ENCODE measurements at places on chromosomes 2 and 18.

DNA sequence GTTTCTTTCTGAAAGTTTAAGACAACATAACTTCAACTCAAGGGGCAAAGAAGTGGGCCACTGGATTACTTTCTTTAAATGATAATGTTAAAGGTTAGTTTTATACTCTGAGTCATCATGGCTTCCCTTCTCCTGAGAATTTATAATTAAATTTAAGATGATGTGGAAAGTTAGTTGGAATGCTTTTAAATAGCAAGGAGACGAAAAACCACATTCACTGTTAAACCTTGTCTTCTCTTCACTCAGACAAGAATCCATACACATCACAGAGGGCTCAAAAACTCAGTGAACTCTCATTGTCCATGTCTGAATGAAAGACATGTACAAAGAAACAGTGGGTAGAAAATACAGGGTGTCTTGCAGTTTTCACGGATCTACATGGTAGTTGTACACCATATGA lies 65.6 kb downstream of the COL5A2 start:
- DNase-seq: no peak

DNA sequence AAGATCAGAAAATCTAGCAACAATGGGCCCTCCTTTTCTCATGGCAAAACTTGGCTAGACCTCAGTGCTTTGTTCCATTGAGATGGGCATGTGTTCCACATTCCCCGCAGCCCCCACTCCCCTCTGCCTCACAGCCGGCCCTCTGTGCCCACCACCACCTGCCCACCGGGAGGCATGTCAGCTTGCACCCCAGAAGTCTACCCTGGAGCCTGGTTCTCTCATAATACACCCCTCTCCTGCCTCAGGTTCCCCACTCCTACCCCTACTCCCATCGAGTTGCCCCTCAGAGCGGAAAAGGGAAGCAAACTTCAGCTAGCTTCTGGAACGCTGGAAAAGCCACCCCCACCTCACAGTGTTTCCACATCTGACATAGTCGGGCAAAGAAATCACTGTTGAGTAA lies 219.0 kb downstream of the ANAPC1 start:
- no peak for DNase-seq

DNA sequence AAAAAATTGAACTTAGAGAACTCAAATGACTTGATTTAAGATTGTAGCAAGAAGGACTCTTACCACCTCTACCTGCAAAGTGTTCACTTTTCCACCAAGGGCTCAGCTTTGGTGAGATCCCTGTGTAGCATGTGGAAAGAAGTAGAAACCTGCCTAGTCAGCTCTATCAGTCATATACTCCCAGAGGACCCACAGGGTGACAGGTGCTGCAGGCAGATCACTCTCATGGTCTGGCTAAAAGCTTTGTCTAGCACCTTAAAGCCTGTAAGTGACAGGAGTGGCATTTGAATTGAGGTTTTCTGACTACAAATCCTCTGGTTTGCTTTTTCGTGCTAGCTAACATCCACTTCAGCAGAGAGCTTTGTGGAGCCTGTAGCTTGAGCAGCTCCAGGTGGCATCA lies 18.7 kb upstream of the NEMP2 start:
- no peak for DNase-seq

DNA sequence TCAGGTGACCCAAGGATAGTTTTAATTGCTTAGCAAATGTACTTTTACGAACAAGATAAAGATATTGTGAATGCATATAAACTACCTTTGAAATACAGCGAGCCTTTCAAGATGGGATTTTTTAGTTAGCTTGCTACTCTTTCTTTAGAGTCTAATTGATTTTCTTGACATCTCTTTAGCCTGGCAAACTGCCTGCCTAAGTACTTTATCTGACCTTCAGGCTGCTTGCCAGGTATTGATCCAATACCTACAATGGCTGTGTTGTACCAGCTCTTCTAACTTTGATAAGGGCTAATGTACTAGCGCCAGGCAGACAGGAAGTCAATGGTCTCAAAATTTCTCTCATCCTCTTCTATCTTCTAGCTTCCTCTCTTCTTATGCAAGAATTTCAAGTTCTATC lies 414.4 kb upstream of the ACVR2A start:
- DNase-seq: no peak

DNA sequence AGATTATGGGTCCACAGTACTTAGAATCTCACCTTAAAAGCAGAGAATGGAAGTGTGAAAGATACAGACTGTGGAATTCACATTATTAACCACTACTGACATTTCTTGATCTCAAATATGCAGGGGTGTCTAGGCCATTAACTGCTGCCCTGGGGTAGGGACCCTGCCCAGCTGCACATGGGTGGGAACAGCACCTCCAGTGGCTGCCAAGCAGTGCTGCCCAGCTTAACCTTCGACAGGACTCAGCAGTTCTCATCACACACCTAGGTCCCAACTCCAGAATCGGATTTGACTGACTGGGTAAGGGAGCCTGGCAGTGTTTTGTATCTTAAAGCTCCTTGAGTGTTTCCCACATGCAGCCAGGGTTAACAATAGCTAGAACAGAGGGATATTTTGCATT lies 14.9 kb downstream of the ERFE start:
- DNase-seq: no peak

GRCh38 chr2:19358242-19359020 lies at the start of gene OSR1:
Gene OSR1 (minus strand): TSS chr2:19358623. CDS start chr2:19353805, 4,818 bp downstream.
- no peak for DNase-seq

- DNase-seq: no peak
Observed at GRCh38 chr2:108240966-108241365, 1.2 kb downstream of the SULT1C3 start.

DNA sequence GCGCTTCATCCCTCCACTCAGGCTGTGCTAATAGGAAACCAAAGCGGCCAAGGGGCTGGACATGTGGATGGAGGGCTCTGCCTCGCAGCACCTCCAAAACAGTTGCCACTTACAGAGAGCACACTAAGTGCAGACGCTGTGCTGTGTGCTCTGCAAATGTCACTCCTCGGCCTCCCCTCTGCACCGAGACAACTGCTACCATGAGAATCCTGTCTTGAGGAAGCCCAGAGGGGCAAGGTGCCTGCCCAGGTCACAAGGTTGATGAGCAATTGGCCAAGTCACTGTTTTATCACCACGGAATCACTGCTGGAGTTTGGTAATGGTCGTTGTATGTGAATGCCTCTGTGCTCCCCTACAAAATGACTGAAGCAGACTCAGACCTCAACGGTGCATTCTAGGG lies 132.2 kb downstream of the SEPTIN10 start:
- DNase-seq: no peak

- no peak for DNase-seq
Observed at GRCh38 chr18:65937180-65937579, 186.4 kb downstream of the CDH7 start.

GRCh38 chr2:238077292-238077691 lies 16.5 kb downstream of the SCLY start:
- DNase-seq: no peak

- DNase-seq: no peak
Observed at GRCh38 chr2:28063492-28063962, 173.0 kb downstream of the BABAM2 start.

DNA sequence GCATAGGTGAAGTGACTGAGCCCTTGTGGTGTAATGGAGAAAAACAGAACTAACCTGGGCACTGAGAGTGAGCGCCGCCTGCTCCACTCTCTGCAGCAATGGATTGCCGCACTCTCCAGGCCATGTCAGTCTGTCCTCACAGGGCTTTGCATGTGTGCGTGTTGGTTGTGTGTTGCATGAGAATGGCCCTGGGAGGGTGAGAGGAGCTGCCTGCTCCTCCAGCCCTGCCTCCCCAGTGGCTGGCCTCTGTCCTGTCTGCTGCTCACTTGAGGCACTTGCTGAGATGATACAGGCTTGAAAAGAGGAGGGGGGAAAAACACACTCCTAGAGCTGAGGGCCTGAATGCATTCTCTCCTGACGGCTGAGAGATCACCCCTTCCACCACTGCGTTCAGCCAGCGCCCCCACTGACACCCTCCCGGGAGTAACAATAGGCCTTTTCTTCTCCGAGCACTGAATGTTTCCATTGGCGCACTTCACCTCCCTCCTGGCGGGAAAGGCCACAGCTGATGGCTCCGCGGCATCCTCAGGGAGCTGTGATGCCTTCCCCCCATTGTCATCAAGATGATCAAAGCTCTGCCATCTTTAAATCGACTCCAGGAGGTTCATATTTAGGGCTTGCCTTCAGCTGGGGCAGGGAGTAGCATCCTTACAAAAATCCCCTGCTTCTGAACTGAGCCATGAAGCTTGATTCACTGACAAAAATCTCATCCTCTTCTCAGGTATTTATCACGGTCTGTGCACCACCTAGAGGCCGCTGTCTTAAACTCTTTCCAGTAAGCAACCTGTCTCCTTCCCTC lies 49.9 kb upstream of the DAPL1 start:
- DNase-seq: no peak

DNA sequence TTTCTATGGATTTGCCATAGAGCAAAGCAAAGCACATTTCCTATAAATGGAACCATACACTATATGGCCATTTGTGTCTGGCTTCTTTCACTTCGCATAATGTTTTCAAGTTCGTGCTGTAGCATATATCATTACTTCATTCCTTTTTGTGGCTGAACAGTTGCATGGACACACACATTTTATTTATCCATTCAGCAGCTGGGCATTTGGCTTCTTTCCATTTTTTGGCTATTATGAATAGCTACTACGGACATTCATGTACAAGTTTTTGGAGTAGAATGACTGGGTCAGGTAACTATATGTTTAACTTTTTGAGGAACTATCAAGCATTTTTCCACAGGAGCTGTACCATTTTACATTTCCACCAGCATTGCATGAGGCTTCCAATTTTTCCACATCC lies 10.7 kb upstream of the SELENOI start:
- DNase-seq: no peak

DNA sequence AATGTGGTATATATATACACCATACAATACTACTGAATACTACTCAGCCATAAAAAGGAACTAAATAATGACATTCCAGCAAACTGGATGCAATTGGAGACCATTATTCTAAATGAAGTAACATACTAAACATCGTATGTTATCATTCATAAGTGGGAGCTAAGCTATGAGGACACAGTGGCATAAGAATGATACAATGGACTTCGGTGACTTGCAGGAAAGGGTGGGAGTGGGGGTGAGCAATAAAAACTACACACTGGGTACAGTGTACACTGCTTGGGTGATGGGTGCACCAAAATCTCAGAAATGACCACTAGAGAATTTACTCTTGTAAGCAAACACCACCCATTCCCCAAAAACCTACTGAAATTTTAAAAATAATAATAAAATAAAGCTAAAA lies 87.9 kb downstream of the RAB31 start:
- no peak for DNase-seq

DNA sequence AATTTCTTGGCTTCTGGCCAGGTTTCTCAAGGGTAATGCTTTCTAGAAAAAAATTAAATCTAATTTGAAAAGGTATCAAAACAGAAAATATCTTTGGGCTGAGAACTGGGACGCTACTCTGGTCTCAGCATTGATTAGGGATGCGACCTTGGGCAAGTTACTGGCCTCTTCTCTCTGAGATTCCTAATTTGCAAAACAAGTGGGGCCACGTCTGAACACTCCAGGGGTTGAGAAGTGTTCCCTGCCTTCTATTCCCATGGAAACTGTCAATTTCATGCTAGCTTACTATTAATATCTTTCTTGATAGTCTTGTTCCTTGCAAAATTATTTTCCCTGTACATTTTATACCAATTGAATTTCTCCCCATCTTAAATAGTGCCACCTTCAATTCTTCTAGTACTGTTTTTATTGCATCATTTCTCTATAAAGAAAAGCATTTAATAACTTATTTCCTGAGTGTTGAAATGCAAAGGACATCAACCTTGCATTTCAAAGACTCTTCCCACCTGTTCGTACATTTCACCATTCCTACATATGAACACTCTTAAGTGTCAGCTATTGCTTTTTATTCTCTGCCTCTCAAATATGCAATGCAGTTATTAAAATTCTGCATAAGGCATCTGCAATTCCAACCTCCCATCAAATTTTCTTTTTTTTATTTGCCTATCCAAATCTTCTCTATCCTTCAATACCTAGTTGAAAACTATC lies 118.3 kb upstream of the DSEL start:
- no peak for DNase-seq

DNA sequence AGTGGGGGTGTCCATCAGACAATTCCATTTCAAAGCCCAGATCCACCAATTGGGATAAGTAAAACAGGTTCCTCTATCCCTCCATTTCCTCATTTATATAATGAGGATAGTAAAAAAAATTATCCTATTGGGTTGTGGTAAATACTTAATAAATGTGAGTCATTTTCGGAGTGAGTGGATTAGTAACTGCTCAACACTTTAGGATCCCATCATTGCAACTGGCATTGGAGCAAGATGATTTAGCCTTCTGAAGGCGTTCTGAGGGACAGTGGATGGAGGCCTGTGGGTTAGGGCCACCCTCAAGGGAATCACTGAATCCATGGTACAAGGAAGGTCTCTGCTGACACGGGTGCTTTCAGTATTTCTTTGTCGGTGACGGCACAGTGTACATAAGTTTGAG lies 108.6 kb upstream of the FZD7 start:
- no peak for DNase-seq

GRCh38 chr2:40488101-40488601 lies 36.3 kb upstream of the SLC8A1 start:
- DNase-seq: no peak

DNA sequence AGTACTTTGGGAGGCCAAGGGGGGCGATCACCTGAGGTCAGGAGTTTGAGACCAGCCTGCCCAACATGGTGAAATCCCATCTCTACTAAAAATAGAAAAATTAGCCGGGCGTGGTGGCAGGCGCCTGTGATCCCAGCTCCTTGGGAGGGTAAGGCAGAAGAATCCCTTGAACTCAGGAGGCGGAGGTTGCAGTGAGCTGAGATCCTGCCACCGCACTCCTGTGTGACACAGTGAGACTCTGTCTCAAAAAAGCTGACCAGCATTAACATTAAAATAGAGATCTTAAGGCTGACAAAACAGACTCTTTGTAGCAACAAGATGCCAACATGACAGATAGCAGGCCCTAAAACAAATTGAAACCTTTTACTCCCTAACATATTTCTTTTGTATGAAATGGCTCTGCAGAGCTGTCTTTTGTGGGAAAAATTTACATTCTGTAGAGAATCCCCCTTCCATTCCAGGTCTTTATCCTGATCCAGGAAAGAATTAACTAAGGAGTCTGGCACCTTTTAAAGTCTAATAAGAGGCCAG lies 213.9 kb downstream of the RAB3GAP1 start:
- no peak for DNase-seq

GRCh38 chr18:42114310-42114943 lies 159.4 kb downstream of the PIK3C3 start:
- DNase-seq: no peak

GRCh38 chr18:12287131-12287681 lies 20.8 kb upstream of the TUBB6 start:
- no peak for DNase-seq

DNA sequence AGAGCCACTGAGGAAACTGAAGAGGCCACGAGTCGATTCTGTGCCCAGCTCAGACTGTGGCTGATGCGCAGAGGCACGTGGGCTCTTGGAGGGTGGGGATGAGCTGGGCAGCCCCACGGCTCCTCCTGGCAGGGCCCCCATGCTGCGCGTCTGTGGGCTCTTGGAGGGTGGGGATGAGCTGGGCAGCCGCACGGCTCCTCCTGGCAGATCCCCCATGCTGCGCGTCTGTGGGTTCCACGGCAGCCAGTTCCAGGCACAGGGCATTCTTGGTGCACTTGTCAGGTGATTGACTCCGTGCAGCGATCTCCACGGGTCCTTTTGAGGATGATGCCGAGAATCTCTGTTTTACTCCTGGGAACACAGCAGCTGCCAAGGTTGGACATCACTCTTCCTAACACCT lies 138.1 kb upstream of the ZNF236 start:
- DNase-seq: no peak
